ENCODE measurements at places on chromosomes 6 and 20. TPM values are rescaled to one million over a fixed set of nuclear protein-coding genes. Genes with fewer than 3 reads are reported as not detected.
A peak's percentile ranks its signal among the peaks of the same experiment; 100 is the strongest.

GRCh38 chr6:593139-593906 is 63.6 kb downstream of the HUS1B start:
- ATAC-seq: peak; percentile 52

- ATAC-seq: peak; percentile 5
Measured at GRCh38 chr6:3259491-3259958, 778 bp downstream of the PSMG4 start.

DNA sequence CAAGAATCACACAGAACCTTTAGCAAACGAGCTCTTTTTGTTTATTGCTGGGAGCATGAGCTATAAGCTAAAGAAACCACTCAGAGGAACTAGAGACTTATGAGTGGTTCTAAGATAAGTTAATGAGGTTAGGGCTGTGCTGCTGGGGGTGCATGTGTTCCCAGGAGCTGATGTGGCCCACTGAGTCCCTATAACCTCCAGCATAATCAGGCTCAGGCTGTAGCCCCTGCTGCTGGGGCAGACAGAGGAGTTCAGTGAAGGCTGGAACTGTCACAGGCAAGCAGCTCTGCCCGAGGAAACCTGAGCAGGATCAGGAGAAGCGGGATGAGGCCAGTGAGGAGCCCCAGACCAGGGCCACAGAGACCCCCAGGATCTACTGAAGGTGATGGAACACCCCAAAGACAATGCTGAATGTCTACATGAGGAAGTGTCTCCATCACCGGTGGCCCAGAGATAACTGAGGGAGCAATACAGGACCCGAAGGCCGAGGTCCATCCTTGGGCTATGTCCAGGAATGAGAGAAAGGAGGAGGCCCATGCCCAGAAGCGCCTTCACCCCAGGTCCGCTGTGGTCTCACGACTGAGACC is 17.3 kb downstream of the TUBB2B start:
- no peak for ATAC-seq

GRCh38 chr20:35284992-35285805 is 627 bp upstream of the EIF6 start:
- ATAC-seq: peak; percentile 1

DNA sequence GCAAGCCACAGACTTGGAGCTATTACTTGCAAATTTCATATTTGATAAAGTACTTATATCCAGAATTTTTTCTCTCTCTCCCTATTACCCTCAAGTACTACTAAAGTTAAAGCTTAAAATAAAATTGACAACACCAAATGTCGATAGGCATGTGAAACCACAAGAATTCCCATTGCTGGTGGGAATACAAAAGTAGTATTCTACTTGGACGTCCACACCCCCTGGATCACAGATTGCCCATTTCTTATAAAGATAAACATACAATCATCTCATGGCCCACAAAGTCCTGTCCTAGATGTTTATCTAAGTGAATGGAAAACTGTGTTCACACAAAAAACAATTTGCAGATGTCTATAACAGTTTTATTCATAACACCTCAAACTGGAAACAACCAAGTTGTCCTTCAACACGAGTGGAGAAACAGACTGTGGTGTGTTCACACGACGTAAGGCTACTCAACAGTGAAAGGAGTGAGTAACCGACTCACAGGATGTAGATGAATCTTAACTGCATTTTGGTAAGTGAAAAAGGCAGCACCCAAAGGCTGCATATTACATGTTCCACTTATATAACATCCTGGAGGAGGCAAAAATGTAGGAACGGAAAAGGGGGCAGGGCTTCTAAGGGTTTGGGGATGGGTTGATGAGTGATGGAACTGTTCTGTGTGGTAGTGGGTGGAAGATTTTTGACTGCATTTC is 297.4 kb downstream of the THBS2 start:
- ATAC-seq: no peak

GRCh38 chr20:2128542-2128941 is 26.9 kb downstream of the STK35 start:
- ATAC-seq: no peak

GRCh38 chr6:132512342-132512637 is 626 bp downstream of the STX7 start:
- no peak for ATAC-seq

- no peak for ATAC-seq
Measured at GRCh38 chr6:148980234-148980633, 233.4 kb downstream of the UST start.

DNA sequence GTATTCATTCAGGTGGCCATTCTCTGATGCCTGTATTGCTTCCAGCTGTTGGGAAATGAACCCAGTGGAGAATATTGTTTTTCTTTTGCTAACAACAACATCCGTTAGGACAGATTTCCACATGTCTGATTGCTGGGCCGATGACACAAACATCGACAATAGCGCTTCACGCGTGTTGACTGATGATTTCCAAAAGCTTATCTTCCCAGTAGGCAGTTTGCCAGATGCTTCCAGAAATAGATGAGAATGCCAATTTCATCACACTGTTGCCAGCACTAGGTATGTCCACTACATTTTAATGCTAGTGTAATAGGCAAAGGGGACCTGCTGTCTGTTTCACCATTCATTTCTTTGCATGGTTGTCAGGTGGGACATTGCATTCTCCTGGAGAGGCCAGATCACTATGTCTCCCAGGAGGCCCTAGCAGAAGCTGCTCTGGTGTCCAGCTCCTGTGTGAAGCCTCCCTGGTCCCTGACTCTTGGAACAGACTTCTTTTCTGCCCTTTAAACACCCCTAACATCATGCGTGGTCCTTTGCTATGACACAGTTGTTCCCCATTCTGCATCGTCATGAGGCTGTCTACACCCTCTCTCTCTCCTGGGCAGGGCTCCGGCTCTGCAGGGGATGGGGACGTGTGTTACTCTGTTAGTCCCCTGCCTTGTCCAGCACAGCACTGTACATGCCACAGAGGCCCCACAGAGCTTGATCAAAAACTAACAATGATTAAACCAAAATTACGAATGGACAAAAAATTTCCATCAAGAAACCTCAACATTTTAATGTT is 181.6 kb downstream of the CDH26 start:
- ATAC-seq: peak; percentile 21

GRCh38 chr6:157198425-157199279 is 124.7 kb downstream of the TMEM242 start:
- peak; percentile 91 for ATAC-seq

DNA sequence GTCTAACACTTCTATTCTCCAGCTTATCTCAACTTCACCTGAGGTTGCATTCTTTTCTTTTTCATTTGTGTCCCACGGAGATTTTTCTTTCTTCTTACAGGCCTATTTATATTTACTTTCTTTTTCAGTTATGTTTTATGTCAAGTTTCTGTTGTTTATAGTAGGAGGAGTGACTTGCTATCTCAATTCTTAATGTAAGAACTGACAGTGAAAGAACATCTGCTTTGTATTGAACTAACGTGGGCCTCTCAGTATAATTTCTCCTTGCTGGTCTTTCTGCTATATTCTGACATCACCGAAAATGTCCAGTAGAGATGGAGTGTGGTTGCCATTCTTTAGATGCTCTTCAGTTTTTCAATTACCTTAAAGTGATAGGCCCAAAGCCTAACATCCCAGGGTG is 521.7 kb downstream of the EPM2A start:
- no peak for ATAC-seq

DNA sequence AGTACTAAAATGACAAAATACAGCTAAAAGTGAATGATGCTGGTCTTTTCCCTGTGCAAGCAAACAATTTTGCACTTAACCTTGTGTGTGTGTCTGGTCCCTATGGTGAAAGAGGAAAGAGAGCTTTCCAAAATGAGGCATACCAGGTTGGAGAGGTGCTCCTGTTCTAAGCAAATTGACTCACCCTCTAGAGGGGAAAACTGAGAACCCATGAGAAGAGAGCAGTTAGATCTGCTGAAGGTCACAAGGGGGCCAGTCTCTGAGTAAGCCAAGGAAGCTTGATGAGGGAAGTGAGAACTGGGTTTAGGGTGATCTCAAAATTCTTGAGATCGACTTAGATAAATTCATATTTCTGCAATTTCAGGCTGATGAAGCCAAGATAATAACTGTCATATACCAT is 157.5 kb upstream of the TBX18 start:
- ATAC-seq: no peak

- no peak for ATAC-seq
Measured at GRCh38 chr20:56795492-56795891, 166.4 kb downstream of the TFAP2C start.

DNA sequence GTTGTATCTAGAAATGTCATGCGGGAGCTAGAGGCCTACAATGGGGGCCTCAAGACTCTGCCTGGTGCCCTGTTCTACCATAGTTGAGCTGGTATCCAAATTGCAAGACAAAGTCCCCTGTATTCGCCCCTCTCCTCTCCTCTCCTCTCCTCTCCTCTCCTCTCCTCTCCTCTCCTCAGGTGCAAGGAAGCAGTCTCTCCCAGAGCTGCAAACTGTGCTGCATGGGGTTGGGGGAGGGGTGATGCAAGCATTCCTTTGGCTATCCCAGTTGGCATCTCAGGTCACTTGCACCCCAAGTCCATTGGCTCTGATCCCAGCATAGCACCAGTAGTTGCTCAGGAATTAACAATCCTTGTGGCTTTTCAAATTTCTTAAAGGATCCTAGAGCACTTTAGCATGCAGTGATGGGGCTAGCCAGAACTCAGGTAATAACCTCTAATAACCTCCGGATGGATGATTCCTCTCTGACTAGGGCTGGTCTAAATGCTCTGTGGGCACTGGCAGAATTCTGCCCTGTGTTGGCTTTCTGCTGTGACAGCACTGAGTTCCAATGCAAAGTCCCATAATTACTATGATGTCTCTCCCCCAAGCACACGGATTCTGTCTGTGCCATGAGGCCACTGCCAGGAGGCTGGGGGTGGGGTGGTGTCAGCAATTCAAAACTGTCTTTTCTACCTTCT is 35.3 kb downstream of the TAF11 start:
- no peak for ATAC-seq

DNA sequence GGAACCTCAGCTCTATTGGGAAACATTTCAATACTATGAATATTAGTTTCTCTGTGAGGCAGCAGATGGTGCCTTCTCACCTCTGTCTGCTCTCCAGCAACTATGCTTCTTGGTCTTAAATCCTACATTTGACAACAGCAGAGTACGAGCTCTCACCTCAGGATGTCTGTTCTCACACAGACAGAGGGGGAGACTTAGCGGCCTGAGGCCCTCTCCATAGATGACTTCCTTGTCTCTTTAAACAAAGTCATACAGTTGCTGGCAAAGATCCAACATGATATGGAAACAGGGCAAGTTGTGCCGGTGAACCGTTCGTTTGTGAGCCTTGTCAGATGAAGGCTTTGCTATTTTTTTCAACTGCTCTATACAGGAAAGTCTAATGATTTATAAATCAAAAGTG is 43.7 kb upstream of the GABRR1 start:
- no peak for ATAC-seq

GRCh38 chr6:137692806-137693205 is 174.3 kb upstream of the TNFAIP3 start:
- ATAC-seq: no peak

GRCh38 chr6:12715437-12715836 is 1.1 kb upstream of the PHACTR1 start:
- no peak for ATAC-seq

DNA sequence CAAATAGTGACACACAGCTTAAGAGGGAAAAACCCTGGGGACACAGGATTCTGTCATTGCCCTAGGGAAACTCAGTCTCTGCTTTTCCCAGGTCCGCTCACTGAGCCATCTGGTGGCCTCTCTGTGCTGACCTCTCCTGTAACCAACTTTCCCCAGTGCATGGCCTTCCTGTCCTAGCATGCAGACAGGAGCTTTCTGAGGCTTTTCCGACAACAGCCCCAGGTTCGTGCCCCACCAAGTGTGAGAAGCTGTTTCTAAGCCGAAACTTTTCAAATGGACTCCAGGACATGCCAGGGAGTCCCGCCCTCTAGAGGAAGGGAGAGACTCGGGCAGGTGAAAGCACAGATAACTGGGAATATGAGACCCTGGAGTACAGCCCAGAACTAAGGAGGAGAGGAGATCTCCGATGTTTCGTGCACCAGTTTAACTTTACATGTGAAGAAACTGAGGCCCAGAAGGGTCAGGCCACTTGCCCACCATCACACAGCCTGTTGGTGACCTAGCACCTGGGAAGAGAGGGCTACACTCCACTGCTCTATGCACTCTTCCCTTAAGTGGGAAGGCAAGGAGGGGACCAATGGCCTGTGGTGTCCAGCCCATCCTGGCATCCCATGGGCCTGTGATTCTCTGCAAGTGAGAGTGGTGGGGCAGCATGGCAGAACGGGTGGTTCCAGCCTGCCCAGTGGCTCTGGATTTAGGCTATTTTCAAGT is 46.2 kb downstream of the RPP40 start:
- no peak for ATAC-seq

- ATAC-seq: no peak
Measured at GRCh38 chr20:58900397-58900796, 47.9 kb downstream of the GNAS start.

- ATAC-seq: no peak
Measured at GRCh38 chr20:7323957-7324356, 556.5 kb downstream of the BMP2 start.

GRCh38 chr6:20167601-20168000 is 44.7 kb downstream of the MBOAT1 start:
- no peak for ATAC-seq

DNA sequence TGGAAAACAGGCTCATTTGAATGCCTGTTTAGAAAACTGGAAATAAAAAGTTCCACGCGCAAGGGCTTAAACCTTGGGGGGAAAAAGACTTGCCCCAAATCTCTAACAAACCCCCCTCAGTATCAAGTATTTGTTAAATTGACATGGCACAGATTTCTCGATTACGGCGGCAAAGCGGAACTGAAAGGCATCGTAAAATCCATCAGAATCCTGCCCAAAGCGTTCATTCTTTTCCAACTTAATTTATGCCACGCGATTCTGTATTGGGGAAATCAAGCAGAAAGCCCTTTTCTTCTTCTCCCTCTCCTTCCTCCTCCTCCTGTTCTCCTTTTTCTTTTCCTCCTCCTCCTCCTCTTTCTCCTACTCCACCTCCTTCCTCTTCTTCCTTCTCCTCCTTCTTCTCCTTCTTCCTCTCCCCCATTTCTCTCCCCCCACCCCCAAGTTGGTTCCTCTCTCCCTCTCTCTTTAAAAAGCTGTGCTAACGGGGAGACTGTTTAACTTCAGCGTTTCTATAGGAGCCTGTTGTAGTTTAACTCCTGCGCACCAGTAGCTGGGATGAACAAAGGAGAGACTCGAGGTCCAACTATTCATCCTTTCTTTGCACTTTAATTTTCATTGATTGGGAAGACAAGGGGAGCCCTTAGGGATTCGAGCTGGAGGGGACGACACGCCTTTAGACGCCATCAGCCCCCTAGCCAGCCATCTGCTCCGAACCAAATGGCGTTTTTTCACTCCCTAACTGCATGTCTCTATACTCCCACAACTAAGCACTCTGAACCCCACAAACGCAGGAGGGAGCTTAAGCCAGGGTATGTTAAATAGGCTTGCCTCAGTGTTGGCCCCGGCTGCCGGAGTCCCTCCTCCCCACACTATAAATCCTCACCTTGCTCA is 2.7 kb upstream of the DLL1 start:
- no peak for ATAC-seq

Gene PRIM2
- 8.7 TPM for total RNA-seq

Gene SAYSD1
- total RNA-seq: 18.5 TPM

Gene GPR63
- total RNA-seq: 1.4 TPM

Gene SRSF12
- 0.78 TPM for total RNA-seq

Gene PREX1
- 20.9 TPM for total RNA-seq

Gene SH3BGRL2
- 24.4 TPM for total RNA-seq

Gene GSTA2
- total RNA-seq: not detected

Gene TBXT
- total RNA-seq: not detected

Gene APOM
- total RNA-seq: 7.4 TPM

Gene CGA
- total RNA-seq: not detected

Gene TSBP1
- total RNA-seq: not detected

All from gastroesophageal sphincter (tissue), 4 donors.